Mammary epithelial cell (primary cell): ENCODE measurements at places on chromosomes 1 and 21. TPM values are rescaled to one million over a fixed set of nuclear protein-coding genes. Genes with fewer than 3 reads are reported as not detected.

DNA sequence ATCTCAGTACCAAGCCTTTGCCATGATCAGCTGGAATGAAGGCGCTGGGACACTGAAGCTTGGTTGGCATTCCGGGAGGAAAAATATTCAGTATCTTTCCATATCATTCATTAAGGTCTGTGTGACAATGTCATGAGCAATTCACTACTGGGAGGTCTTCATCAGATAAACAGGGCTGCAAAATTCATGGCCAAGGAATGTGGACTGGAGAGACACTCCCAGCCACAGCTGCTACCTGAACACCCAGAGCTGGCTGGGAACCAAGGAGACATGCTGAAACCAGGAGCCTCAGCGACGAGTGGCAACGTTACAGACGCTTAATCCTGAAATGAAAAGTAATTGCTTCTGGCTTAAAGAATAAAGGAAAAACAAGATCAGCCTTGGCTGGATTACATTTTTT, 30.6 kb upstream of the DDAH1 start:
- peak; percentile 84 for DNase-seq

TRIM58 gene
- total RNA-seq, result 0.32 and 0.68 TPM in 2 replicates

DNA sequence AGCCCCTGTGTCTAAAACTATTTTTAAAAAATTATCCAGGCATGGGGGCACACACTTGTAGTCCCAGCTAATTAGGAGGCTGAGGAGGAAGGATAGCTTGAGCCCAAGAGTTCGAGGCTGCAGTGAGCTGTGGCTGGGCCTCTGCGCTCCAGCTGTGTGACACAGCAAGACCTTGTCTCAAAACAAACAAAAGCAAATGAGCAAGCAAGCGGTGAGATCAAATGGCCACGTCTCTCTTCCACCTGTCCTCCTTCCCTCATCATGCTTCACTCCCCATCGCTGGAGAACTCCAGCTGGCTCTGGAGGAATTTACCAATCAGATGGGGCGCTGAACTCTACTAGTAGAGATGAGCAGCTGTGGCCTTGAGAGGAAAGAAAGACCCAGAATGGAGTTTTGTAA, 14.0 kb upstream of the REN start:
- no peak for DNase-seq

GRCh38 chr1:58585581-58586151, 8.6 kb upstream of the TACSTD2 start:
- DNase-seq, result peak; percentile 57
